ENCODE measurements at places on chromosomes 16 and 17.

DNA sequence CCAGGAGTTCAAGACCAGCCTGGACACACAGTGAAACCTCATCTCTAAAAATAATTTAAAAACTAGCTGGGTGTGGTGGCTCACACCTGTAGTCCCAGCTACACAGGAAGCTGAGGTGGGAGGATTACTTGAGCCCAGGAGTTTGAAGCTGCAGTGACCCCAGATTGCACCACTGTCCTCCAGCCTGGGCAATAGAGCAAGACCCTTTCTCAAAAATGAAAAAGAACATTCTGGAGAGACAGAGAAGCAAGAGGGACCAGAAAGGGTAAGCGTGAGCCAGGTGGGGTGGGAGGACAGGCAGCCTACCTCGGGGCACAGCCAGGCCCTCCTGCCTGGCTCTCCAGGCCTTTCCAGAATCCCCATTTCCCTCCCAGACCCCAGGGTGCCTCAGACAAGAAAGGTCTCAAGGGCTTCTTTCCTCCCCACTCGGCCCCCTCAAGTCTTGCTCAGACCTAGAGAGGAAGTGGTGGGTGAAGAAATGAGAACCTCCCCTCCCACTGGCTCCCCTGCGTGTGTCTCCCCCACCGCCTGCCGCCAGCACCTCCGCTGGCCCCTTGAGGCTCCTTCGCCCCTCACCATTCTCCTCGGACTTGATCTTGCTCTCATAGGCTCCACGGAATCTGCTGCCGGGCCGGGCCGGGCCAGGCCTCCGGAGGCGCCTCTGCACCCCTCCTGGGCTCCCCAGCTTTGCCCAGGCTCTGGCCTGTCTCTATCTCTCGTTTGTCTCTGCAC lies 503 bp downstream of the C16orf54 start:
- DNase-seq = no peak

GRCh38 chr17:7982666-7983065 lies 19.7 kb upstream of the GUCY2D start:
- no peak for DNase-seq

- DNase-seq = no peak
These were observed 749 bp upstream of the MC1R start for GRCh38 chr16:89917773-89918452.

DNA sequence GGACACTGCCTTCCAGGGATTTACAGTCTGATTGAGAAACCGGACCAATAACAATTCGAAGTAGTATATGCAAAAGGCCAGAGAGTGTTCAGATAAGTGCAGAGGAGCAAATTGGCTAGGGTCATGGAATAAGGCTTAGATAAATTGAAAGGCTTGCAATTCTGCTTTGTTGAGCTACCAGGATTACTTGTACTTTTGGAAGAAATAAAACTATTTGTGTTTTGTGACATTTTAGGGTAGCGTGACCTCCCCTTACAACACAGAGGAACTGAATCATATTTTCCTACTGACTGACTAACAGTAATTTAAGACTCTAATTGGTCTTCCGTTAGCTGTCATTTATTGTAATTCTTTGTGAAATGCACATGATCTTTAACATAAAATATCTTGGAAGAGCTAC lies 104.7 kb downstream of the PITPNC1 start:
- DNase-seq = no peak

DNA sequence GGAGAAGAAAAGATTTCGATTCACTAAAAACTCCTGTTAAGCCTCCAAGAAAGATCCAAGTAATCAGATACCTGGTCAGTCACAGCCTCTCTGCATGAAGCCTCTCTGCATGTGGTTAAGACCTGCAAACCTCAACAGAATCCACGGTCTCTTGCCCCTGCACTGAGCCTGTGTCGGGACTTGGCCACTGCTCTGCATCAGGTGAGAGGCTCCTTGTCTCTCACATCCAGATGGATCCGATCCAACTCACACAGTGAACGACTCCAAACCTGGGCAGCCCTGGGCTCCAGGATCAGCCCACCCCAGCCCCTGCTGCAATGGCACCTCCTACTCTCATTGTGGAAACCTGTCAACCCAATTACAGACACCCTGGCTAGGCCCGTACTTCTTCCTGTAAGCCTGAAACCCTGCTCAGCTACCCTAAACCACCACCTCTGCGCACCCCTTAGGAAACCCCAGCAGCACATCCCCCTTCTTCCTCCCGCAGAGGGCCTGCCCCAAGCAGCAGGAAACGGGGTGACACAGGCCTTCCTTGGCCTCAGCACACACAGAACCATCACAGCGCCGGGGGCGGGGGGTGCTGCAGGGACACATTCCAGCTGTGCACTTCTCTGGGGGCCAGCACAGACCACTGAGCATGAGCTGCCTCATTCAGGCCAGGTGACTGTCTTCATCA lies 129.5 kb downstream of the ANKRD11 start:
- DNase-seq = no peak

- DNase-seq = no peak
These were observed 188.4 kb upstream of the NLRP1 start for GRCh38 chr17:5772720-5773119.
